OCI-LY7 (cell line): ENCODE measurements at places on chromosomes 11 and 22. TPM values are rescaled to one million over a fixed set of nuclear protein-coding genes. Genes with fewer than 3 reads are reported as not detected.

MED17 gene
- 31.1 and 33.3 TPM in 2 replicates for total RNA-seq

DMC1 gene
- 40.6 and 60.8 TPM in 2 replicates for total RNA-seq

MYEOV gene
- total RNA-seq: 7.7 and 8.8 TPM in 2 replicates

OR51B5 gene
- total RNA-seq: not detected in 2 replicates

CHRM4 gene
- total RNA-seq: 0.24 TPM in 1 of 2 replicates, not detected in the other

RAPSN gene
- not detected in 2 replicates for total RNA-seq

CEND1 gene
- total RNA-seq: 25.6 and 32.5 TPM in 2 replicates

LGALS1 gene
- 57.2 and 57.3 TPM in 2 replicates for total RNA-seq

DCHS1 gene
- 0.53 and 0.67 TPM in 2 replicates for total RNA-seq

BLID gene
- total RNA-seq: not detected in 2 replicates

OAF gene
- 3.1 and 3.8 TPM in 2 replicates for total RNA-seq

NOX4 gene
- not detected in 2 replicates for total RNA-seq

CACNA1I gene
- total RNA-seq: 0.17 TPM in 1 of 2 replicates, not detected in the other

FAM227A gene
- total RNA-seq: 0.57 and 0.72 TPM in 2 replicates

SAA4 gene
- total RNA-seq: not detected in 2 replicates

SYT8 gene
- total RNA-seq: not detected in 2 replicates

SOX10 gene
- total RNA-seq: not detected in 2 replicates

OR2AG2 gene
- 1.7 and 1.9 TPM in 2 replicates for total RNA-seq

RTN4R gene
- not detected in 2 replicates for total RNA-seq

MMP8 gene
- total RNA-seq: not detected in 2 replicates

ALDH3B1 gene
- 0.53 and 0.65 TPM in 2 replicates for total RNA-seq

C22orf42 gene
- total RNA-seq: not detected in 2 replicates

SCGB2A2 gene
- total RNA-seq: not detected in 2 replicates

GGT1 gene
- 4.0 and 5.1 TPM in 2 replicates for total RNA-seq

LIF gene
- not detected in 2 replicates for total RNA-seq

PANX3 gene
- not detected in 2 replicates for total RNA-seq
